Stimulated activated CD4-positive, alpha-beta T cell treated with anti-CD3 and anti-CD28 coated beads, TNF-alpha, amount 100 ng/mL, for 1 hour (primary cell): ENCODE measurements at places on chromosomes 1 and 21.

- no peak for DNase-seq
These were observed 499 bp upstream of the PLEKHG5 start for GRCh38 chr1:6491966-6492365.

- DNase-seq, result no peak
These were observed 739.7 kb downstream of the LTN1 start for GRCh38 chr21:28252928-28253327.

DNA sequence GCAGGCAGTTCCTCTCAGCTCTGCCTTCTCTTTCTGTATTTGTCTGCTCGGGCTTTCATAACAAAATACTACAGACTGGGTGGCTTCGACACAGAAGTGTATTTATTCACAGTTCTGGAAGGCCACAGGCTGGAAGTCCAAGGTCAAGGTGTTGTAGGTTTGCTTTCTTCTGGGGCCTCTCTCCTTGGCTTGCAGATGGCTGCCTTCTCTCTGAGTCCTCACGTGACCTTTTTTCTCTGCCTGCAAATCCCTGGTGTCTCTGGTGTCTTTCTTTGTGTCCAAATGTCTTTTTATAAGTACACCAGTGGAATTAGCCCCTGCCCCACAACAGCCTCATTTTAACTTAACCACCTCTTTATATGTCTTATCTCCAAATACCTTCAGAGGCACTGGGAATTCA, 250.0 kb downstream of the TM2D1 start:
- DNase-seq, result no peak

DNA sequence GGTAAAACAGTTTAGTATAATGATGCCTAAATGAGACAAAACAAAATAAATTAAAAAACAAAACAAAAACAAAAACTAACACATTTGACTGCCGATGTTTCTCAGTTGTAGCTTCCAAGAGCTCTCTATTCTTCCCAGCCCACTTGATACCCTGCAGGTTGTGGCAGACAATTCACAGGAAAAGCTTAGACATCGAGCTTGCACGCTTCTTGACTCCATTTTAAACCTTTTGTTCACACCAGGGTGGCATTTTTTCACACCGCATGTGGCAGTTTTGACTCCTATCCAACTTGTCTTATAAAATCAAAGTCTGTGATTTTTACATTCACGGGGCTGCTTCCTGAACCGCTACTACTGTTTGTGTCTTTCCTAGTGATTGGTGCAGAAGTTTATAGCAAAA, 575.9 kb downstream of the USP25 start:
- DNase-seq, result no peak

DNA sequence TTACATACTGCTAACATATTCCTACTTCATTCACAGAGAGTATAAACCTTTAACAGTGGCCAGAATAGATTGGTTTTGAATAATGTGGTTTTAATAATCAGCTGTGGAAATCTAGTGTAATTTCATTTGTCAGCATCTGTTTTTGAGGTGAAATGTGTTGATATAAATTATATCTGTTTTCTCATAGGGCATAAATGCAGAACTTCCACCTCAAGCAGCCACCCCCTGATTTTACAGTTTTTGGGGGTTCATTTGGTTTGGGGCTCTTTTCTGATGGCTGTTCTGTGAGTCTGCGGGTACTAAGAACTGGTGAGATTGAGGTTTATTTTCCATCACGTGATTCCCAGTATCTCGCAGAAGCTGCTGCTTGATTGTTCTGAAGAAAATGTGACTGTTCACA, 23.2 kb downstream of the EDARADD start:
- DNase-seq, result no peak

- no peak for DNase-seq
These were observed 212.4 kb downstream of the BACH1 start for GRCh38 chr21:29511096-29511495.
